ENCODE measurements at places on chromosomes 11 and 22.

DNA sequence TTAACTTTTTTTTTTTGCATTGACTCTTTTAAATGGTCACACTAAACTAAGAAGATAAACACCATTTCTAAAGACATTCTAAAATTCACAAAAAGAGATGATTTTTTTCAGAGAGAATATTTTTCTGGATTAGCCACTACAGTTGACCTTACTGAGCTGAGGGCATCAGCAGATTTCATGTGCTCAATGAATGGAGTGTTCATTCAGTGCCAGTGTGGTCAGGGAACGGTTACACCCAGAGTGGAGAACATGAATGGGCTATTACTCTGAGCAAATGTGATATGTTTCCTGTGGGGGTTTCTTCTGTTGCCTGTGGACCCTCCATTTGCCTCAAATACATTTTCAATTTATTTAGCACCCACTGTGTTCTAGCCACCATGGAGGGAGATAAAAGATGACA is 19.1 kb downstream of the PKNOX2 start:
- no peak for DNase-seq

GRCh38 chr11:1484695-1485503 is 1.7 kb downstream of the MOB2 start:
- no peak for DNase-seq

DNA sequence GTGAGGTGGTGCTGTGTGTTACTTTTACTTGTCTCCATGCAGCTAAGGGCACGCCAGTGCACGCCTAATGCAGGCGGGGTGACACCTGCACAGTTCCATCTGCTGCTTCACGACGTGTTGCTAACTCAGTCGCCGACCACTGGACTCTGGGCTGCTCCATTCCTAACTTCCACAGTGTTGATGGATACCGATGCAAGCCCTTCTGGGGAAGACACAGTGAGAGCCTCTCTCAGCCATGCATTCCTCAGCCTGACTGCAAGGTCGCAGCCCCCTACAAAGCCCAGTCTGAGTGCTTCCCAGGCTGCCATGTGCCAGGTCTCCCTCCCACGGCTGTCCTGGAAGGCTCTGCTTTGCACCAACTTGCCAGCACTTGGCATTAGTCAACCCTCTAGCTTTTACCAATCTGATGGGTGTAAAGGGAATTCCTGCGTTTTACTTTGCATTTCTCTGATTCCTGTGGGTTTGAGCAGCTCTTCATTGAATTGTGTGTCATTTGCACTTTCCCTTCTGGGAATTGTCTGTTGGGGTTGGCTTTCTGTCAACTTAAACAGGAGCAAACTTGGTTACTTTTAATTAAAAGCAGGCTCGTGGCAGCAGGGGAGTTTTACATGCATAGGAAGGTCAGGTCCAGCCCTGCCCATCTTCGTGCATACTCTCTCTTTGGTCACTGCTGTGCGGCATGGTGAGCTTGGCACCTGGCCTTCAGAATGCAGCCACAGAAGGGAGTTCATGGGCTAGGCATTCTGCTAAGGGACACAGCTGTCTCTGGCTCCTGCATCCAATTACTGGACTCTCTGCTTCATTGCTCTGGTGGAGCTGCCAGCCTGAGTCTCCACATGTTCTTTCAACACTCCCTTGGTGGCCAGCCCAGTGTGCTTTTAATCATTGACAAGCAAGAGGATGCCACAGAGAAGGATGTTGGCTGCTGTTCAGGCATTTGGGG is 34.6 kb upstream of the SHANK2 start:
- DNase-seq, result peak; percentile 62

- peak; percentile 60 for DNase-seq
These were observed 32.8 kb downstream of the PARVA start for GRCh38 chr11:12410006-12410728.

GRCh38 chr22:38981992-38982927 is at the start of gene APOBEC3B:
APOBEC3B (plus strand) TSS chr22:38982347; CDS start chr22:38982454, 107 bp downstream.
- peak; percentile 89 for DNase-seq

- DNase-seq, result peak; percentile 42
These were observed 591.2 kb downstream of the OPCML start for GRCh38 chr11:132941024-132941646.

- DNase-seq, result no peak
These were observed 912.1 kb upstream of the FAT3 start for GRCh38 chr11:91312541-91312940.

DNA sequence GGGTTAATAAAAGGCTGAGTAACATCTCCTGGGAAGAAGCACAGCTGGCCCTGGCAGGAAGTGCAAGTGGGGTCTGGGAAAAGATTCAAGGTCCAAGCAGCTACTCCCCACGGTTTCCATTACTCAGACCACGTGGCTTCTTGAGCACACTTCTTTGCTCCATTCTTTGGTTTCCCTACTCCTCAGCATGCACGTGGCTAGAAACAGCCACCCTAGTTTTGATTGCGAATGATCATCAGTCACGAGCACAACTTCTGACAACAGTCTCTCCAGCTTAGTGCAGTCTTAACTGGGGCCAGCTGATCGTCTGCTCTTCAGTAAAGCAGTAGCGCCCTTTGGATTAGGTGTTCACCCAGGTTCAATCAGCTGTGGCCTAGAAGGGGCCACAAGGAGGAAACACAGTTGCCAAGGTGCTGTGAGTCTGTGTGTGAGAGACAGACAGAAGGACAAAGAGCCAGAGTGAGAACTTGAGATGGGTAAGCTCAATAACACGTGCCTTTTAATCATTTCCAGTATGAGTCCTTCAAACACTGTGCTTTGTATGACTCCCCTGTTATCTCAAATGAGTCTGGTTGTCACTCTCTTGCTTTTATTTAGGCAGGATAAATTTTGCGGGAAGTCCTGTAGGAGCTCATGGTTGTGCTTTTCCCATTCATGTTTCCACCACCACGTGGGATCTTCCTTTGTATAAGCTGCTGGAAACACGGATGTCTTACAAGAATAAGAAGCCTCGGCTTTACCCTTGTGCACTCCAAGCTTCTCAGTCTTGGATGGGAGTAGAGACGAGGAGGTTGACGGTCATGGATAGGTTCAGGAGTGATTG is 901 bp upstream of the PARVA start:
- DNase-seq, result peak; percentile 90

- DNase-seq, result no peak
These were observed 32.0 kb upstream of the NUP50 start for GRCh38 chr22:45131749-45132148.

GRCh38 chr11:44112091-44112821 is 16.8 kb downstream of the EXT2 start:
- DNase-seq, result peak; percentile 53

DNA sequence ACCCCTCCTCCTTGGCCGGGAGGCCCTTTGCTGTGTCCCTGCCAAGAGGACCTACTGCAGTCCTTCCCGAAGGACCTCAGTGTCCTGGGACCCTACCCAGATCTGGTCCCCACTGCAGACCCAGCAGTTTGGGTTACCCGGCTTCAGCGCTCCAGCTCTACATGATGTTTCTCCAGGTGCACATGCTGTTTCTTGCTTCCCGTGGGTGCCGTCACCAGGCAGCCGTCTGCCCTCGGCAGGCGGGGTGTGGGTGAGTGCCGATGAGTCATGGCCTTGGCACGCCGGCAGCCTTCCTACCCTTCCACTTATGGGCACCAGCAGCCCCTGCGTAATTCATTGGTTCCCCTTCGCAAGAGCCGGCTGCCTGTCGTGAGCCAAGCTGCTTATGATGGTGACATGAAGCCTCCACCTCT is 101.8 kb downstream of the BCR start:
- DNase-seq, result peak; percentile 70

- no peak for DNase-seq
These were observed 6.3 kb downstream of the MS4A12 start for GRCh38 chr11:60498853-60499252.

GRCh38 chr11:116170526-116171120 is 602.2 kb downstream of the BUD13 start:
- DNase-seq, result no peak

DNA sequence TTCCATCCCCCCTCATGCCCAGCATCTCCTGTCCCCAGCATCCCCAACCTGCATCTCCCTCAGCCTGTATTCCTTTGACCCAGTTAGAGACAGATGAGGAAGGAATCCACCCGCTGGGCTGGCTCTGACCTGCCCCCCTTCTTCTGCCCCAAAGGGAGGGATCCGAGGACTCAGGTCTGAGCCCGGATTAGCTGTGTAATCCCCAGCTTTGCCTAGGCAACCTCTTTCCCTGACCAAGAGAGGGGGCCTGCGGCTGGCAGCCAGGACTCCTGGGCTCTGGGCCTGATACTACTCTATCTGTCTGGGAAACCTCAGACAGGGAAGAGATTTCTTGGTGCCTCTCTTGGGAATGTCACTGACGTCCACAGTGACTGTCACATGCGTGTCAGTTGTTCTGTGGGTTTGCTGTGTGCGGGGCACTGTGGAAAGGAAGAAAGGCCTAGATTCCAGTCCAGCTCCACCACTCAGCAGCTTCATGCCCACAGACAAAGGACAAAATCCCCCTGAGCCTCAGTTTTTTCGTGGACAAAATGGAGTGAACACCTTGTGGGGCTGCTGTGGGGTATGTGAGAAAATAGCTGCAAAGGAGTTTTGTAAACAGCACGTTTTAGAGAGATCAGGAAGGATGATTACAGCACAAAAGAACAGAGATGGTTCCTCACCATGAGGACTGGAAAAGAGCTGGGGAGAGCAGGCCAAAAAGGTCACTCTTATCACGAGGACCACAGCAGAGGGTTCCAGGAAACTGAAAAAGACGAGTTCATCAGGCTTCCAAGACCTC is 1.3 kb upstream of the NDUFV1 start:
- no peak for DNase-seq

DNA sequence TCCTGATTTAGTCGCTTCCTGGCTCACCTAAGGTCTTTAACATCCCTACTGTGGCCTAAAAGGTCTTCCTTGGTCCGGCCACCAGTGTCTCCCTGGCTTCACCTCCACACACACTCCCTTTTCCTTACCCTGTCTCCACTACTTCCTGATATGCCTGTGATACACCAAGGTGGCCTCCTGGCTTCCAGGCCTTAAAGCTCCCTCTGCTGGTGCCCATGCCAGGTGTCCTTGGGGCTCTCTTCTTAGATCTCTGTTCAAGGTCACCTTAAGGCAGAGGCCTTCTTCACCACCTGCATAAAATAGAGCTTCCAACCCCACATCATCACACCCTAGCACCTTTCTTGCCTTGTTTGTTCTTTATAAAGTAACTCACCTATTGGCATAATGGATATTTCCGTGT is 787.7 kb downstream of the NTM start:
- DNase-seq, result peak; percentile 26

- DNase-seq, result no peak
These were observed 134.6 kb downstream of the SPATA19 start for GRCh38 chr11:133710681-133711240.

DNA sequence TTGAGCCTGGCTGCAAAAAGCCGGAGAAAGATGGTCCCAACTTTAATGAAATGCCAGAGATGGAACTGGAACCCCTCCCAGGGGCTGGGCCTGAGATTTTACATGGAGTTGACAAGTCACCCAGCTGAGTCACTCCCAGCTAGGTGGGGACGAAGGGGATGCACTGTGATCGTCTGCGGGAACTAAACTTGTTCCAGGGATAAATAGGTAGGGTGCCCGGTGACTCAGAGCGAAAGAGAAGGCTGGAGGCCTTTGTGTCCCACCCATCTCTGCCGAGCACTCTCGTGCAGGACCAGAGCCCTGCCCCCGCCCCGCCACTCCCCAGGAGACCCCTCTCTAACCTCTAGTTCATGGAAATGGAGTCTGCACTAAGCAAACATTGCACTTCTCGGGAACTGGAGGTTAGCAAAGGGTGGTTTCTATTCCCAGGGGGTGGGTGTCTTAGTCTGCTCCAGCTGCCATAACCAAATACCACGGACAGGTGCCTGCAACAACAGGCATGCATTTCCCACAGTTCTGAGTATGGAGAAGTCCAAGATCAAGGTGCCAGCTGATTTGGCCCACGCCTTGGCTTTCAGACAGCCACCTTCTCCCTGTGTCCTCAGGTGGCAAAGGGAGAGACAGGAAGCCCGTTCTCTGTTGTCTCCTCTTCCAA is 60.7 kb upstream of the FADD start:
- no peak for DNase-seq

GRCh38 chr11:104661471-104661870 is 236.8 kb downstream of the CASP12 start:
- no peak for DNase-seq

GRCh38 chr11:122920579-122920978 is 38.0 kb downstream of the JHY start:
- no peak for DNase-seq

DNA sequence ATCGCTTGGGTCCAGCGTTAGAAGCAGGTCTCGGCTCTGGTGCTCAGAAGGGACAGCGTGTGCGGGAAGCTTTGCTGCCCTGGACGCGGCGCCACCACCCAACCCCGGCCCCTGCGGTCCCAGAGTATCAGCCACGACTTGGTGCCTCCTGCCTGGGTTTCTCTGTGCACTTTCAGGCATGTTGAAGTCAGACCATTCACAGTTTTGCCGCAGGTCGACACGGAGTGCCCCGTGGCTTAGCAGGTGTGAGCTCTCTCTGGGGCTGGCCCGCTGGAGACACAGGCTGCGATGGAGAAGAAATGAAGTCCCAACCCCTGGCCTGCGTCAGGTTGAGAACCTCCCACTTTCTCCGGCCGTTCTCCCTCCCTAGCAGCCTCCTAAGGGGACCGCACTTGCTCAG is 494.5 kb downstream of the BRD1 start:
- no peak for DNase-seq

DNA sequence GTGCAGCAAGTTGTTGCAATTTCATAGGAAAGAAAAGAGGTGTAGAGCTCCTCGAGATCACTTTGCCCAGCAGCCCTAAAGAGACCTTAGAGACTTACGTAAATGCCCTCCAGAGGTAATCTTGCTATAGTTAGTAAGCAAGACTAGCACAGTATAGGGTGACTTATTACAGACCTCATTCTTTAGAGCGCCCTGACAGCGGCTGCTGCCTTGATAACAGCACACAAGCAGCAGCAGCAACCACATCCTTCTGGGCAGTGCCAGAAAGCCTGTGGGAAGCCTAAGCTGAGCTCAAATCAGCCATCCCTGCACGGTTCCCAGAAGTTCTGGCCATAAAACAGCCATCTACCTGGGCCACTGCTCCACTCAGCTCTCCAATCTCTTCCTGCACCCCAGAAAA is 22.6 kb upstream of the OR56B1 start:
- peak; percentile 8 for DNase-seq

DNA sequence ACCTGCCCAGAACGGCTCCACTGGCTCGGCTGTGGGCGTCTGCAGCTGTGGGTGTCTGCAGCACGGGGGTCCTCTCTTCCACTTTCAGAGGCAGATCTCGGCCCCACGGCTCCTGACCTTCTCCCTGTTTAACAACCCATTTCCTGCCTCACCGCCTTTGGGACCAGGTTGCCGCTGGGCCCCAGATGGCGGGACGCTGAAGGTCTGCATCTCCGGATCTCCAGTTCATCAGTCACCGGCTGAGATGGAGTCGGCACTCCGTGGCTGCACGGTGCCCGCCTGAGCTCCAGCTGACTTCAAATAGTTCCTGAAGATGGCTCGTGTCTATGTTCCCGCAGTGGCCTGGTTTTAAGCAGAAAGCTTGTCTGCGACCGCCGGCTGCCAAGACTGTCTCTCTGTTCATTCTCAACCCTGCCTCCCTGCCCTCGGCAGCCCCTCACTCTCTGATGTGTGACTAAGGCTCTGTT is 475.9 kb downstream of the BRD1 start:
- no peak for DNase-seq

Measured in fibroblast of pulmonary artery (primary cell).